ENCODE measurements at places on chromosomes 5 and 9. TPM values are rescaled to one million over a fixed set of nuclear protein-coding genes. Genes with fewer than 3 reads are reported as not detected.

DNA sequence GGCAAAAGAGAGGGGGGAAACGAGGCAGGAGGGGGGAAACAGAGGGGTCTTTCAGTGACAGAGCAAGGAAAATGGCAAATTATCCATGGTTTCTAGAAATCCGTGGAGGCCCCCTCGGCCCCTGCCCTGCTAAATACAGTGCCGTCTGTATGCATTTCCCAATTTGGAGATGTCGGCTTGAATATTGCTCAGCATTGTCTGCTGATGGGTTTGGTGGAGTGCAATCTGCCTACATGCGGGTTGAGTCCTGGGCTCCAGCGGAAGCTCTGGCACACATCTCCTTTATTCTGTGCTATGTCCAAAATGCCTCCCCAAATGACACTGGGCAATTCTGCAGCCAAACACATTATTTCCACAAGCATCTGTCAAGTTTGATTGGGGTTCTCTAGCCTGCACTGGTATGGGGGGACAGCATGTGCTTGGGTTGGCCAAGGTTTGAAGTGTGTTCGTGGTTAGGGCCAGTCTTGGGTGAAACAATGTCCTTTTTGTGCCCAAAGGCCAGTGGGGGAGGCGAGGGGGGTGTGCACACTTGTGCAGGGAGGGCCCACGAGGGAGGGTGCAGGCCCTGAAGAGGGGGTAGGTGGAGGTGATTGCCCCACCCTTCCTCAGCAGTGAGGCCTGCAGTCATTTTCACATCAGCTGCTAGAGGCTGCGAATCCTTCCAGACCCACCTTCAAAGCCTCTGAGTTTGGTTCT lies 6.2 kb upstream of the NEUROG1 start:
- no peak for DNase-seq

GRCh38 chr5:171945066-171945465 lies 61.4 kb downstream of the FBXW11 start:
- DNase-seq = no peak

- no peak for DNase-seq
Measured at GRCh38 chr9:110986529-110986928, 51.7 kb downstream of the LPAR1 start.

- DNase-seq = no peak
Measured at GRCh38 chr5:9686216-9686615, 56.1 kb upstream of the TAS2R1 start.

DRD1 gene
- not detected for total RNA-seq

DNA sequence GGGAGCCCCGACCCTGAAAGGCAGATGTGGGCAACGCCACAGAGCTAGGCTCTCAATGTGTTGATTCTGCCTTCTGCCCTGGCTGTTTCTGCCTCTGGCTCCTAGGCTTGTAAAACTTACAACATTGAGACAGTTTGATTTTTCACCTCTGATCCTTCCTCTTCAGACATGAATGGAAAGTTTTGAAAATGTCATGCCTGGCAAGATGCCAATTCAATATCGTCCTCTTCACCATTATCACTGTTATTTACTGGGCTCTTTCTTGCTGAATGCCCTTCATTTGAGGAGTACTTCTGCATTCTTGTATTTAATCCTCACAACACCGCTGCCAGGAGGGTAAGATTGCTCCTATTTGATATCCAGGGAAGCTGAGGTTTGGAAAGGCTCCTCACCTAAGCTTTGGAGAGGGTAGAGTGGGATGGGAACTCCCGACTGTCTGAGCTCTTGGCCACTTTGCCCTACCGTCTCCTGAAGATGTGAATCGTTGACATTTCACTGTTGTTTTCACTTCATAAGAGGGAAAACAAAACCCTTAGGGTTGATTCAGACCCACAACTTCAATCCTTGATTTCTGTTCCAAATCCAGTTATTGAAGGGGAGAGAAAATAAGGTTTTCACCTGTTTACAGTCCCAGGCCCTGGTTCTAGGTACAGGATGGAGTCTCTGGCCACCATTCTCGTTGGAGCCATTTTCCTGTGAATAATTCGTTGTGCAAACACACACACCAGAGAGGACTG lies 12.7 kb upstream of the FGF1 start:
- DNase-seq = no peak

DNA sequence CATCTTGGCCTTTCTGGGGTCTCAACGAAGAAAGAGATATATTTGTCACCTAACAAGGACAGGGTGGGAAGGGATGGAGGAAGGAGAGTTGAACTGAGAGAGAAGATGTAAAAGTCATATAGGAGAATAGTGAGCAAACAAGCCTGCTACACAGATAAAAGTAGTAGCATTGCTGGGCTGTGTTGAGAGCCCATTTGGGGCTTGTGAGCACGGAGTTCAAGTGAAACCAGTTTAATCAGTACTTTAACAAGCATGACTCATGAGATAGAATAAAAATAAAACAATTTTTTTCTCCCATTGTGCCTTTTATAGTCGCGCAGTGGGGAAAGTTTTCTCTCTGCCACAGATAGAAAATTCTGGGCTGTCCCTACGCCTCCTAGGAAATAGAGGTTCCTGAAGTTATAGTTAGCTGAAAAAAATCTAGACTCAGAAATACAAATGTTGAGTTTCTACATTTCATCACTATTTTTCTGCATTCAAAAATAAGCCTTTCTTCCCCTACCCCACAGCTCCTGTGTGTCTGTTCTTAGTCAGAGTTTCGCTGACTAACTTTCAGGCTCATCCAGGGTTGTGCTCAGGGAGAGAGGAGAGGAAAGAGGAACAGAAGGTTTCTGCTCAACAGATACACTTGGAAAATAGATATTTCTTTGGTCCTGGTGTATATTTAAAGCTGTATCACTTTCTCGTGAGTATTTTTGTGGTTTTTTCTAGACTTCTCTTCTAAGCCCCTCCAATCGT lies 395.8 kb upstream of the ADAMTSL1 start:
- no peak for DNase-seq

PRUNE2 gene
- 0.48 TPM for total RNA-seq

ZNF608 gene
- 12.8 TPM for total RNA-seq

- DNase-seq = no peak
Measured at GRCh38 chr9:125393426-125393825, 131.8 kb downstream of the GAPVD1 start.

GPX3 gene
- not detected for total RNA-seq

DNA sequence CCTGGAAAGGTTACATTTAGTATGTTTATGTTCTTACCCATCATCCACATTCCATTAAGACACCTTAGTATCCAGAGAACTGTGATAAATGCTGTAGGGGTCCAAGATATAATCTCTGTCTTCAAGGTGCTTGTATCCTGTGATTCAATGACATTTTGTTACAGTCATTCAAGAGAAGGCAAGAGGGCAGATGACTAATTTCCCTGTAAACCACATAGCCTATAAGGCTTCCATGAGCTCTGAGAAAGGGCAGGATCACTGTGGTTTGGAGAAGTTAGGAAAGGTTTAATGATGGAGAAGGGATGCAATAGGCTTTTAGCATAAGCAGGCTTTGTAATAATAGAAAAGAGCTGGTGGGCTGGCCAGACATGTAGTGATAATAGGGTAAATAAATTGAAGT lies 40.0 kb downstream of the PAPPA start:
- no peak for DNase-seq

DIAPH1 gene
- 181 TPM for total RNA-seq

GRCh38 chr9:130565792-130566191 lies 13.6 kb upstream of the FUBP3 start:
- DNase-seq = no peak

DNA sequence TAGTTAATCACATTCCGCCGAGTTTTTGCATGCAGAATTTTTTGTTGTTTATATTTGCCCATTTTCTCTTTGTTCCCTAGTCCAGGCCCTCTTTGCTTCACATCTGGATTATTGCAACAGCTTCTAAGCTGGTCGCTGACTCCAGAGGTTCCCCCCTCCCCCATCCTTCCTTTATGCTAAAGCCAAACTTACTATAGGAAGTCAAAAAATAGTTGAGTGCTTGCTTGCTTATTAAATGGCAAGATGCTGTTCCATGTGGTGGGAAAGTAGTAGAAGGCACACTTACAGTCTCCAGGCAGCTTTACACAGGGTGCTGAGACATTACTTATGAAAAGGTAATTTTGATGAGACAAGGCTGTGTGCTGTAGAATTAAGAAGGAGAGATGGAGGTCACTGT lies 1.3 kb downstream of the ZBTB34 start:
- DNase-seq = peak; percentile 48

GRCh38 chr5:144857454-144857853 lies 686.8 kb downstream of the KCTD16 start:
- DNase-seq = no peak

TSSK1B gene
- not detected for total RNA-seq

PRLR gene
- total RNA-seq = not detected

DNA sequence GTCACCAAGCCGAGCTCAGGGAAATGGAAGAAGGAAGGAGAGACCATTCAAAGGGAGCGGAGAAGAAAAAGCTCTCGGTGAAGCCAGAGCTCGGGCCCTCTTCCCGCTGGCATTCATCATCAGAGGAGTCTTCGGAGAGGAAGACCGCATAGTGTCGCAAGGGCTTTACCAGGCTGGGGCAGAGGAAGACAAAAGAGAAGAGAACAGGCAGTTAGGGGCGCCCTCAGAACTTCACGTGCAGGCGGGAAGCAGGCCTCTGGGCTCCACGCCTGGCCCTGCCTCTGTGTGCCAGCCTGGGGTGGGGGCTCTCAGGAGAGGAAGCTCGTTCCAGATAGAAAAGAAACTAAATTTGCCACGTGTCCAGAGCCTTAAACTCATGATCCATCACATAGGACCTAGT lies 31.7 kb downstream of the CRB2 start:
- DNase-seq = no peak

SOWAHA gene
- total RNA-seq = not detected

DNA sequence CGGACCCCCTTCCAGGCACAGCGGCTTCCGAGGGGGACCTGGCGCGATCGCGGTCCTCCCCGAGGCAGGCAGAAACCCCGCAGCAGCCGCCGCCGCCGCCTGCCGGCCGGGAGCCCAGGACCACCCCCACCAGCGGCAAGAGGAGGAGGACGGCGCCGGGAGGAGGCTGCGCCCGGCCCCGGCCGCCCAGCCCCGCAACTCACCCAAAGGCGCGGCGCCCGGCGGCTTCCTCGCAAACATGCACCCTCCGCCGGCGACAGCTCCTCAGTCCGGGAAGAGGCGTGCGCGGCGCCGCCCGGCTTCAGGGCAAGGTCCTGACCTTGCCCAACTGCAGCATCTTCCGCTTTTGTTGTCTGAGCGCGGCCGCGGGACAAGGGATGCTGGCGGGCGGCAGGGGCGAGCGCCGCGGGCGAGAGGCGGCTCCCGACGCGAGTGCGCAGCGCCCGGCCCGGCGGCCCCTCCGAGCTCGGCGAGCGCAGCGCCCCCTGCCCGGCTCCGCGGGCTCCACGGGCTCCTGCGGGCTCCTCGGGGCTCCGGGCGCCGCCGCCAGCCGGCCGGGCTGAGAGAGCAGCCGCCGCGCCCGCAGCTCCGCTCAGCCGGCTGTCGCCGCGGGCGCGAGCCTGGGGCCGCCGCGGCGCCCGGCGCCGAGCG lies 507 bp downstream of the CTNND2 start:
- DNase-seq = no peak

All from Karpas-422 (cell line).